Fibroblast of skin of back (primary cell): ENCODE measurements at places on chromosomes 1 and 21.
A peak's percentile ranks its signal among the peaks of the same experiment; 100 is the strongest.

- DNase-seq, result peak; percentile 14
These were observed 3.4 kb downstream of the HENMT1 start for GRCh38 chr1:108657356-108658080.

- no peak for DNase-seq
These were observed 256.8 kb downstream of the DISC1 start for GRCh38 chr1:231883382-231883781.

- peak; percentile 47 for DNase-seq
These were observed 25.0 kb downstream of the CAPN2 start for GRCh38 chr1:223737342-223737741.

- DNase-seq, result peak; percentile 22
These were observed 210.3 kb downstream of the KCTD3 start for GRCh38 chr1:215777370-215777925.

DNA sequence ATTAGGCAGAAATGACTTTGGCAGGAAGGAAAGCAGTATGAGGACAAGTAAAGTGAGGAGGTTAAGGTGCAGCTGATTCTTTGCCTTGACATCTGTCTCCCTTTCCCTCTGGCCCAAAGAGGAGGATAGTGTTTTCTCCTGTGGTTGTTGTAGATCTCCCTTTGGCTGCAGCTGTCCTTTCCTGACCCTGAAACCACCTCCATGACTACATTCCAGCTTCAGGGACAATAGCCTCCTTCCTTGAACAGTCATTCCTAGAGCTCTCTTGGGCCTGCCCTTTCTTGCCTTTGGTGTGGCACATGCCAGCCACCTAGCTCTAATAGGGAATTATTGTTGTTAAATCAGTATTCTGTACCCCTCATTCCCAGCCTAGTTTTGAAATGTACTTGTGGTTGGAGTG is 6.2 kb downstream of the ZMYM1 start:
- peak; percentile 3 for DNase-seq

DNA sequence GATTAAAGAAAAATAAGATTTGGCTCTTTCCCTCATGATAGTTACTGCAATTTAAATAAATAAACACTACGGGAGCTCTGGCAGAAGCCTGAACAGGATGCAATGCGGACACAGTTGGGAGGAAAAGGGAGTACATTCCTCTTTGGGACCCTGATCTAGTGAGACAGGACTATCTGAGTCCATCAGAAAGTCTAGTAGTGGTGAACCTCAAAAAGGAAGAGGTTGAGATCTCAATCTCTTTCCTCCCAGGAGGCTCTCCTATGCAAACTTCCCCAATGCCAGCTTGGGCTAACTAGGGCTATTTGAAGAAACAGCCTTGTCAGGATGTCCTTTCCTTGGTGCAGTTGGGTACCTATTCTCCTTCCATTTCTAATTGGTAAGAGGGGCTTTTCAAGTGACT is 4.9 kb upstream of the ABCD3 start:
- no peak for DNase-seq

- no peak for DNase-seq
These were observed 12.2 kb downstream of the SARS1 start for GRCh38 chr1:109225711-109226445.

GRCh38 chr21:41217671-41218385 is 49.9 kb downstream of the BACE2 start:
- peak; percentile 68 for DNase-seq

DNA sequence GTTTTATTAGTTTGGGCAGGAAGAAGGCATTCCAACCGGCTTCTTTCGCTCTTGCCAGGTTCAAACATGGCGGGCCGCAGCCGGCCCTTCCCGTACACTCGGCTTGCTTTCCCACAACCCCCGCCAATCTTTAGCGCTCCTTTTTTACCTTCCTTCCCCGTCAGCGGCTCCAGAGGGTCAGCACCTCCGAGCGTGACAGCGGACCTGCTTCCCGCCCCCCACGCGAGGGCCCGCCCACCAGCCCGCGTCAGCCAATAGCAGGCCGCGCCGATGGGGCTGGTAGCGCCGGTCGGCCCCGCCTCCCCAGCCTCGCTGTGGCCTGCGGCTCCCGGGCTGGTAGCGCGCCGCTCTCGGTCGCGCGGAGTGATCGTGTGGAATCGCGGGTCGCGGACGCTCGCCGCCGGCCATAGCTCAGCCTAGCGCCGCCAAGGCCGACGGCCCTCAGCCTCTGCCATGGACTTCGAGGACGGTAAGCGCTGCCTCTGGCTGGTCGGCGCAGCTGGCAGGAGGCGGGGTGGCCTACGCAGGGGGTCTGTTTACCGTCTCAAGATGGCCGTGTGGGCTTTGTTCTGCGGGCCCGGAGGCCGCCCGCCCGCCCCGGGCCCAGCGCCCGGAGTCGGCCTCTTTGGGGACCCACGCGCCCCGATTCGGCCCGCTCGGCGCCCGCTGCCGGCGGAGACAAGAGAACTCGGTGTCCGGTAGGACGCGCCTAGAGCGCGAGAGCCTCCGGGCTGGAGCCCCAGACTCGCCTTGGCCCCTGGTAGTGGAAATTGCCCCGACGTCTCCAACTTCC is at the start of gene ZNF326:
ZNF326 (plus strand) TSS at position 306 of the 793 bp plus-strand sequence; CDS start at position 454, 148 bp downstream.
- peak; percentile 95 for DNase-seq

- no peak for DNase-seq
These were observed 26.1 kb upstream of the SLAMF6 start for GRCh38 chr1:160548960-160549664.

DNA sequence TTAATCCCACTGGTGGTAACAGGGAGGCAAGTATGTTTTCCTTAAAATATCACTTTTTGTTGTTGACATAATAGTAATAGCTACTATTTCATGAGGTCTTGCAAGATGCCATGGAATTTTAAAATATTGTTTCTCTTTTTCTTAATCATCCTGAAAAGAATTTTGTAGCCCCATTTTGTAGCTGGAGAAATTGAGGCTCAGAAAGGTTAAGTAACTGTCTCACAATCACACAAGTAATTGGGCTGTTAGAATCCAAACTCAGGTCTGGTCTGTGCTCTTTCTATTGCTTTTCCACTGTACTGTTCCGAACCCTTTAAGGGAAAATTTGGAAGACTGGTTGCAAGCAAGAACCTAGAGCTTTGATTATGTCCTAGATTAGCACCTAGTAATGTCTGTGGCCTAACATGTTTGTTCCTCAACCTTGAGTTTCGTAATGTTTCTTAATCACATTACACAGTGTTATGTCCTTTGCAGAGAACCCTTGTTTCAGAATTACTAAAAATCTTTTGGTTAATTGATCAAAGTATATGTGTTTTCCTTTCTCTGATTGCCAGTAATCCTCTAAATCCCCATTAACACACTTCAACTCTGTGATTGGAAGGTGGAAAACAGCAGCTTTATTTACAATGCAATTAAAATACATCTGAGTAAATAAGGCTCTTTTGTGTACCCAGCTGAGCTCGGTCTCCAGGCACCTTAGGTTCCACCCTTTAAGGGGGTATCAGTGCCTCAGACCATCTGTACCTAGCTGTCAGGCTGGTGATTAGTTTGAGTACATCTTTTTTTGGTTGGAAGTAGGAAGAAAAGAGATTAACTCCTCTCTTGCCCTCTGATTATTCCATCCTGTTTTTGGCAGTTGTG is 10.4 kb downstream of the LRRC42 start:
- DNase-seq, result no peak

GRCh38 chr1:228488818-228489674 is 1.9 kb downstream of the RNF187 start:
- DNase-seq, result no peak

GRCh38 chr1:158075078-158075477 is 81.6 kb downstream of the KIRREL1 start:
- DNase-seq, result no peak

GRCh38 chr1:7262611-7263010 is 477.4 kb downstream of the CAMTA1 start:
- no peak for DNase-seq

GRCh38 chr1:224513787-224514209 is 79.2 kb upstream of the WDR26 start:
- peak; percentile 76 for DNase-seq

- no peak for DNase-seq
These were observed 21.7 kb downstream of the SDC3 start for GRCh38 chr1:30886710-30887428.

DNA sequence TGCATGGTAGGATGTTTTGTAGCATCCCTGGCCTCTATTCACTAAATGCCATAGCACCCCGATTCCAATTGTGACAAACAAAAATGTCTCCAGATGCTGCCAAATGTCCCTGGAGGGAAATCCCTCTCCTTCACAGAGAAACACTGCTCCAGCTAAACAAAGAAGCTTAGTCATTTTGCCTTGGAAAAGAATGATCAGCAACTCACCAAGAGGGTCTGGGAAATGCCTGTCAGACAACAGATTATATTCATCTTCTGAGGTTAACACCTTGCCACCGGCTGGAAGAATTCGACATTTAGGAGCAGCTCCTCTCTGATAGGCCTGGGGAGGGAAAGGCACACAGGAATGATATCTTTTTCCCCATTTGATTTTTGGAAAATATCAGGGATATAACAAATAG is 84.4 kb downstream of the NIBAN1 start:
- DNase-seq, result no peak

DNA sequence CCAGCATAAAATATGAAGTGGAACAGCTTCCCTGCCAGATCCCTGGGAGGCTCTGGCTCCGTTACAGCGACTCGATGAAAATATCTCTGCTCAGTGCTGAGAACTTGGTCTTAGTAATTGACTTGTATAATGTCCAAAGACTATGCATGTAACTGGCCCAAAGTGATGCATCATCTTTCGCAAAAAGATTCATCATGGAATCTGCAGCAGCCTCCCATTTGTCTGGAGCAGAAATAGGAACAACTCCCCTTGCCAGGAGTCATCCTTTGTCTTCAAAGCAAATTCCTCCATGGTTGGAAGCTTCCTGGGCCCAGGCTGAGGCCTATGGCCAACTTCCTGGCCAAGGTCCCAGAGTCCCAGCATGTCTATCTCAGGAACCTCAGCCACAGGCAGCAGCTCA is 16.9 kb upstream of the SLC6A17 start:
- no peak for DNase-seq

DNA sequence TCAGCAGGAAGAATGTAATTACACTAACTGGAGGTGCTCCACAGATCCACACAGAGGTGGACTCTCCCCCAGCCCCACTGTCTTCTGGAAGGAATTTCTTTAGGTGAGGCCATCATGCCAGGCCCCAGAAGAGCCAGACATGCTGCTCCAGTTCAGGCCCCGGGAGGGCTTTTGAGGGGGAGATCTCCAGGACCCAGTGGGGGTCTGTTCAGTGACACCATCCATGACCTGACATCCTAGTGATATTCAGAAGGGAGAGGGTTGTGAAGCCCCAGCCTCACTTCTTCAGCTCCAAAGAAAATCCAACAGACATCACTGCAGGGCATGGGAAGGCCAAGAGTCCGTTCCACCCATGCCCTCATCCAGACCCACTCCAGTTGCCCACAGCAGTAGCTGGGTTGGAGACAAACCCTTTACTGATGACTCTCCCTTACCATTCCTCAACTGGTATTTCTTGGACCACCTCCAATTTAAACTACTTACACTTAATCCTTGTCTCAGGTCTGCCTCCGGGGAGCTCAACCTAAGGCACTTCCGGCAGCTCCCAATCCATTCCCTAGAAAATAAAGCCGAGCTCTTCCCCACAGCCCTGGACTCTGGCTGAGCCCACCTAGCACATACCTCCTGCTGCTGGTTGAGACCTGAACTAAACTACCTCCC is 39.2 kb downstream of the CSMD2 start:
- peak; percentile 52 for DNase-seq

DNA sequence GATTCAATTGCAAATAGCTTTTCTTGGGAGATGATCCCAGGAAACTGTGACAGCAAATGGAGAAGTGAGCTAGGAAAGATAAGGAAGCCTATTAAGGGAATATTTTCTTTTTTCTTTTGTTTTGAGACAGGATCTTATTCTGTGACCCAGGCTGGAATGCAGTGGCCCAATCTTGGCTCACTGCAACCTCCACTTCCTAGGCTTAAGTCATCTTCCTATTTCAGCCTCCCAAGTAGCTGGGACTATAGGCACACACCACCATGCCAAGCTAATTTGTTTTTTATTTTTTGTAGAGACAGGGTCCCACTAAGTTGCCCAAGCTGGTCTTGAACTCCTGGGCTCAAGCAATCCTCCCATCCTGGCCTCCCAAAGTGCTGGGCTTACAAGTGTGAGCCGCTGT is 433.7 kb downstream of the RPS6KC1 start:
- no peak for DNase-seq

DNA sequence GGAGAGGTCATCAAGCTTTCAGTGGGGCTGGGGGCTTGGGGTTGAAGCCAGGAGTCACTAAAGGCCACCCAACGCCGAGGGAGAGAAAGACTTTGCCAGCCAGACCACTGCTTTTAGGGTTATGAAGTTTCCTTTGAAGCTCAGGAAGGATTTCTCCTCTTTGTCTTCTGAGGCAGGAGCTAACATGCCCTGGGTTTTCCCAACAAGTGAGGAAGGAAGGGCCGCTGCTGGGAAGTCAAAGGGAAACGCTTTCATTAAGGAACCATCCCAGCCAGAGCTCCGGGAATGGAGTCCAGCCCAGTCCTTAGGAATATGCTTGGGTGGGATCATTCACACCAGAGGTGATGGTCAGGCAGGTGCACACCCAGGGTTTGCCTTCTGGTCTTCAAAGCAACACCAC is 436.9 kb downstream of the PRDM2 start:
- no peak for DNase-seq

GRCh38 chr1:114236517-114236916 is 82.8 kb upstream of the SYT6 start:
- no peak for DNase-seq

DNA sequence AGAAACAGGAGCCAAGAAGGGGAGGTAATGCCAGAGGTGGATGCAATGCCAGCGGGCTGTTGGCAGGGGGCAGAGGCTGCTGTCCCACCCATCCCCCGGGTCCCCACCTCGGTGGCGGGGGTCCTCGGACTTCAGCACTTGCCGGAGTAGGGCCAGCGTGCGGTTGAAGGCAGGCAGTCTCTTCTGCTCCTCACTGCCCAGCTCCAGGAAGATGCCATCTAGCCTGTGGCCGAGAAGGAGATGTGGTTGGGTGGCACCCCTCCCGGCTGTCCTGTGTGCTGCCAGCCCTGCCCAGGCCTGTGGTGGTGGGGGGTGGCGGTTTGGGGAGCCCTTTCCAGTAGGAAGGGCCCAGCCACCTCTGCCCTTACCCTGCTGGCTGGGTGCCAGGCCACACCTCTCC is 13.5 kb downstream of the TTC22 start:
- DNase-seq, result no peak

- no peak for DNase-seq
These were observed 84.9 kb downstream of the CLEC20A start for GRCh38 chr1:178411756-178412399.

- DNase-seq, result peak; percentile 96
These were observed 36.6 kb upstream of the SLC44A3 start for GRCh38 chr1:94783342-94784189.
